Effector memory CD8-positive, alpha-beta T cell (primary cell): ENCODE measurements at places on chromosomes 5 and 9.

DNA sequence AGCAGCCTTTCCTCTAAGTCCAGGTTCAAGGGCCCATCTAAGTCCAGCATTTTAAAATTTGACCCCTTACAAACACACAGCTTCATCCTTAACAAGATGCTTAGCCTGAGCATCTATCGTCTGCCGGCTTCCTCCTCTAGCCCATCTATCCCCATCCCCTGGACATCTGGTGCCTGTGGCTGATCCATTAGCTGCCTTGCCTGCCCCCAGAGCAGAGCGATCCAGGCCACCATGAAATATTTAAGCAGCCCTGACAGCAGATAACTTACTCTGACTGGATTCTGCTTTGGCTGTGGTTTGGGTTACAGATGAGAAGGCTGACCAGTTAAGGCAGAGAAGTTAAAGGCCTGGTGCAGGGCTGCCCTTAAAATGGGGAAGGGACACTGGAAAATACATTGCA lies 30.9 kb upstream of the CPEB4 start:
- no peaks in the 10 kb centered on the region for H3K4me1 ChIP-seq
- H3K36me3 ChIP-seq, result no peaks in the 10 kb centered on the region
- peaks cover 19% of the 10 kb centered on the region for H3K27me3 ChIP-seq
- no peak for DNase-seq

DNA sequence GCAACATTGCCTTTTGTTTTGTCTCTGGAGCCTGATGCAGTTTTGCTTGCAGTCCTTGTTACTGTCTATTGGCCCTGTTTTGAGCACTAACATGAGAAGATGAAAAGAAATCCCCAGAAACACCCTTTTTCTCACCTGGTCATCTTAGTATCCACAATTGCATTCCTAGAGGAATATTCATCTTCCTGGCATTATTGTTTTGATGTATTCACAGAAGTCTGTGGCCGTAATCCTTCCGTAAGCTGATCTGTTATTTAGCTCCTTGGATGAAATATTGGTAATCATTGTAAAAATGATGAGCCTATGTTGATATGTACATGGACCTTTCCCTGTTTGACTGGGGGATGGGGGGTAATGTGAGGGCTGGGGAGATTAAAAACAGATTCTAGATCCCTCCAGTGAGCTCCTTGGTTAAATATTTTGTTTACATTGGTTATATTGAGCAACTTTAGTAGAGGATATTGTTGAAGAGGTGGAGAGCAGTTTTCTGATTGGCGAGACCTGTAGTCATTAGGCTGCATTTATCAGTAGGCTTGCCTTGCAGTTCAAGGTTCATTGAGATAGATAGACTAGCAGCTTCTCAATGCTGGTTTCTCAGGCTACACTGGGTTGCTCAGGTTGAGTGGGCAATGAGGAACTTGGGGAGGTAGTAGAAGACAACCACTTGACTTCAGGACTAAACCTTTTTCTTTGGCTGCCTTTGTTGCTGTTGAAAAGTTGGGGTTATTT lies 117.5 kb downstream of the MACIR start:
- no peaks in the 10 kb centered on the region for H3K36me3 ChIP-seq
- peaks cover 6% of the 10 kb centered on the region for H3K27me3 ChIP-seq
- H3K4me3 ChIP-seq, result no peak overlapping the region
- H3K4me1 ChIP-seq, result no peaks in the 10 kb centered on the region
- no peak for DNase-seq

DNA sequence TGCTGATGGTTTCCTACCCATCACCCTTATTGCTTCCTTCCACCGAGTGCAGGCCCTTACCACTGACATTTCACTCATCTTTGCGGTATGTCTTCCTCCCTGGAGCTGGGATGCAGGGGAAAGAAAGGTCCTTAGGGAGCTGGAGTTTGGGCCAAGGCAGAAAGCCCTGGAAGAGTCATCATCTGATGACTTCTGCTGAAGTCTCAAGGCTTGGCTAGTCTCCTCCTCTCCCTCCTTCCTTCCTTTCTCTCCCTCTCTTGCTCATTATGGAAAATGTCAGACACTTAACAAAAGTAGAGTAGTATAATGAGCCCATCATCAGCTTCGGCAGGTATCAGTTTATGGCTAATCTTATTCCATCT lies 40.0 kb downstream of the LARP1 start:
- H3K27me3 ChIP-seq, result no peaks in the 10 kb centered on the region
- DNase-seq, result no peak
- peaks cover 8% of the 10 kb centered on the region for H3K4me1 ChIP-seq
- peaks cover 70% of the 10 kb centered on the region for H3K36me3 ChIP-seq

DNA sequence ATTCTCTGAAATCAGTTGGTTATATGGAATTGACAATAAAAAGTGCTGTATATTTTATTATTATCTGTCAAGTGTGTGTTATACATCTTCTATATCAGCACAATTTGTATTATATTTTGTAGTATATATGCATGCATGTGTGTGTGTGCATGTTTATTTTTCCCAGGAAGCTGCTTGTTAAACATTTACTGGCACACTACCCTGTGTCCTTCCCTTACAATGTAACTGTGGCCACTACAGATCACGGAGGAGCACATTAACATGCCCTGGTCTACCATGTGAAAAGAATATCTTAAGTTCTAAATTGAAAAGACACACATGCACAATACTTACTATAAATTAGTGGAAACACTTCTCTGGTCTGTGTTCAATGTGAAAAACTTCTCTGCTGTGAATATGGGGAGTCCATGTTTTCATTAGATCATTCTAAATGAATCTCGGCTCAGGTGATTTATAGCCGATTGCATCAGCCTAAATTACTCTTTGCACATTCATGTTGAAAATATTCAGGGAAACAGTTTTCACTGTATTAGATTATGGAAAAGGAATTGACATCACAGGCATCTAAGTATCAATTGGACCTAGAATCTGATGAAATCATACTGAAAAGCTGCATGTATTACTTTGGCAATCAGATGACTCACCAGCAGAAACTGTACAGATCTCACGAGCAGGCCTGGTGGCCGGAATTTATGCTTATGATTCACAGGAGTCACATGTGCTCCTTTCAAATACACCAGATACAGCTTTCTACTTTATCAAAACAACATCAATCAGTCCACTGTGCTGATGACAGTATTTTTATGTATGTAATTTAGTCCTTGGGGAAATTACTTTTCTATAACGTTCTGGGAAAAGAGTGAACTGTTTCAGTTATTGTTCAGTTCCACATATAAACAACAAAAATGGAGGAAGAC lies 39.4 kb downstream of the LURAP1L start:
- H3K27me3 ChIP-seq, result no peaks in the 10 kb centered on the region
- H3K4me1 ChIP-seq, result no peaks in the 10 kb centered on the region
- H3K36me3 ChIP-seq, result no peaks in the 10 kb centered on the region
- DNase-seq, result no peak
- H3K4me3 ChIP-seq, result no peak overlapping the region
- H3K27ac ChIP-seq, result no peak overlapping the region

- no peak overlapping the region for H3K4me3 ChIP-seq
- DNase-seq, result no peak
- H3K27me3 ChIP-seq, result peaks cover 73% of the 10 kb centered on the region
- H3K27ac ChIP-seq, result no peak overlapping the region
- H3K4me1 ChIP-seq, result peaks cover 4% of the 10 kb centered on the region
- peaks cover 9% of the 10 kb centered on the region for H3K36me3 ChIP-seq
Observed at GRCh38 chr9:966870-967269, 9.6 kb upstream of the DMRT3 start.

DNA sequence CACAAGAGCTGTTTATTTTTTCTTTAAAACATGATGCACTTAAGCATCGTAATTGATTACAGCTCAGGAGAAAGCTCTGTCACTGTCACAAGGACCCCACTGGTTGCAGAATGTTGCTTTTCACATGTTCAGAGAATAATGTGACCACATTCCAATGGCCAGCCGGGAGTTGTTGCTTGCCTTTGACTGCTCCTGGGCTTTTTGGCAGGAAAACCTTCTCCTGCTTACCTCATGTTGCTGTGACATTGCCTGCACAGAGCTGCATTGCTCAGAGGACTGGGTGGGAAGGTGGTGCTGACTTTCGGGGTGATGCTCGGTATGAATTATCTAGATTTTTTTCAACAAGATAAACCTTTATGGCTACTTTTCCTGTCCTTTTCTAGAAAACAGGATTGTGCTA lies 88.2 kb downstream of the PALM2AKAP2 start:
- no peaks in the 10 kb centered on the region for H3K36me3 ChIP-seq
- H3K4me3 ChIP-seq, result no peak overlapping the region
- H3K27me3 ChIP-seq, result peaks cover 32% of the 10 kb centered on the region
- H3K4me1 ChIP-seq, result no peaks in the 10 kb centered on the region
- DNase-seq, result no peak
- no peak overlapping the region for H3K27ac ChIP-seq

- no peak overlapping the region for H3K4me3 ChIP-seq
- peaks cover 7% of the 10 kb centered on the region for H3K27me3 ChIP-seq
- no peaks in the 10 kb centered on the region for H3K4me1 ChIP-seq
- H3K36me3 ChIP-seq, result peaks cover 26% of the 10 kb centered on the region
- no peak for DNase-seq
- H3K27ac ChIP-seq, result no peak overlapping the region
Observed at GRCh38 chr9:127923771-127924170, 6.8 kb downstream of the PIP5KL1 start.

DNA sequence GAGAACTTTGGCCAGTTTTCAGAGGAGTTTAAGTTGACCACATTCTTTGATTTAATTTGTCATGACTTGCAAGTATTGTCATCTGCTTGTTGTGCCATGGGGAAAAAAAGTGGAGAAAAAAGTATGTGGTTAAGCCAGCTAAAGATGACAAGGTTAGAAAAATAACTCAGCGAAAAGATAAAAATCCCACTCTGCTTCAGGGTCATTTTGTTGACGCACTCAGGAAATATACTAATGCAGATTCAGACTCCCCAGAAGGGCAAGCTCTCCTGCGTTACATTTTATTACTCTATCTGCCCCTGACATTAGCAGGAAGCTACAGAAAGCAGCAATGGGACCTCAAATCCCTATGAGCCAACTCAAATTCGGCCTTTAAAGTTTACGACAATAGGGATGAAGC lies 27.6 kb upstream of the TESK1 start:
- no peaks in the 10 kb centered on the region for H3K36me3 ChIP-seq
- no peaks in the 10 kb centered on the region for H3K4me1 ChIP-seq
- H3K4me3 ChIP-seq, result no peak overlapping the region

DNA sequence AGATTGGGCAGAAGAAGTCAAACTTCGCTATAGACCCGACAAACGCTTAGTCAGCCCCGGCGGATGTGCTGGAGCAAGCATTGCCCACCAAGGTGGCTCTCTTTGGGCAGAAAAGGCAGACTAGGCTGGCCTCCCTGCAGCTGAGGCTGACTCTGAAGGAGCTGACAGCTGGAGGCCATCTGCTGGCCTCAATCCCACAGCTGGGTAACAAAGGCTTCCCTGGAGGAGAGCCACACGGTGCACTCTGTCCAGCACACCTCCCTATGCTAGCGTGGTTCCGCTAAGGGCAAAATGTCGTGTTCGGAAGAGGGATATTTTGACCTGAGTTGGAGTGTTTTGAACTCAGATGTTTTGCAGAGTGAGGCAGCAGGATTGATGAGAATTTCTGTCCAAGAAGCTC lies 103.5 kb upstream of the PTCH1 start:
- no peaks in the 10 kb centered on the region for H3K36me3 ChIP-seq
- no peak overlapping the region for H3K4me3 ChIP-seq
- peaks cover 4% of the 10 kb centered on the region for H3K4me1 ChIP-seq
- H3K27me3 ChIP-seq, result peaks cover 44% of the 10 kb centered on the region
- no peak overlapping the region for H3K27ac ChIP-seq

GRCh38 chr5:114120166-114120565 lies 241.7 kb upstream of the KCNN2 start:
- H3K27me3 ChIP-seq, result no peaks in the 10 kb centered on the region
- H3K4me1 ChIP-seq, result no peaks in the 10 kb centered on the region
- H3K36me3 ChIP-seq, result no peaks in the 10 kb centered on the region
- DNase-seq, result no peak
- H3K27ac ChIP-seq, result no peak overlapping the region

DNA sequence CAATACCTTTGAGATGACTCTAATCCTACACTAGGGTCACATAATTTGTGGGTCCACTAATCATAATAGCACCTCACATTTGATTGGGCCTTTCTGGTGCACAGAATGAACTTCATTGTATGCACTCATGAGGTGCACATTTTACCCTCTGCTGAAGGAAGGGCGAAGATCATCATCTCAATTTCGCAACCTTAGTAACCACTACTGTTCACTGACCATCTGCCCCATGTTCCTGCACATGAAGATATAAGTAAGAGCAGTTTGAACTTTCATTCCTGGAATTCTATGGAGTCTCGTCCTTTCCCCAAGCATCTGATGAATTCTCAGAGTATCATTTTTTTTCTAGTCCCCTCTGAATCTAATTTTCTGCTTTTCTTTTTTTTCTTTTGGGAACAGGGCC lies 21.2 kb downstream of the GAS1 start:
- no peak overlapping the region for H3K4me3 ChIP-seq
- DNase-seq, result no peak
- H3K27ac ChIP-seq, result no peak overlapping the region
- no peaks in the 10 kb centered on the region for H3K36me3 ChIP-seq

DNA sequence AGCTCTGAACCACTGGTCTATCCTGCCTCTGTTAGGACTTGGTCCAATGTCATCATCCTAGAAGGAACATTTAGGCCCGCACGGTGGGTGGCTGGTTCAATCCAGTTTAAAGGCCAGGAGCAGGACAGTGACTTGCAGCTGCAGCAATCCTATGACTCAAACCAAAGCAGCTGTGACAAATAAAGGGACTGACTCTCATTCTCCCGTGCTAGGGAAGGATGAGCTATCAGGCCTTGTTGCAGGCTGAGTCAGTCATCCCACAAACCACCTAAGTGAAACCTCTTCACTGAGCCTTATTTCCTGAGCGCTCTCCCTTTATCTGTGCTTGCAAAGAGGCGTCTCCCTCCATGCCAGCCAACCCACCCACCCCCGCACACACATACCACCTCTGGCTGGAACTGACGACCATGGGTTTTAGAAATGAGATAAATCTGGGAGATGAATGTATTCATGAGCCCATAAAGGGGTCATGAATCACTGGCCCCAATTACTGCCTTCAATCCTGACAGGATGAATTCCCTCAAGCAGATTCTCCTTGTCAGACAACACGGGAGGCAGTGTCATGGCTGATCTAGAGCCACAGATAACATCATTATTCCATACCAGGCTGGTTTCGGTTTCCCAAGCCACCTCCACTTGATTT lies 93.4 kb downstream of the KCNIP1 start:
- DNase-seq, result no peak
- no peak overlapping the region for H3K4me3 ChIP-seq
- no peak overlapping the region for H3K27ac ChIP-seq
- H3K4me1 ChIP-seq, result no peaks in the 10 kb centered on the region
- peaks cover 45% of the 10 kb centered on the region for H3K27me3 ChIP-seq
